ENCODE measurements at places on chromosomes 4 and X.

DNA sequence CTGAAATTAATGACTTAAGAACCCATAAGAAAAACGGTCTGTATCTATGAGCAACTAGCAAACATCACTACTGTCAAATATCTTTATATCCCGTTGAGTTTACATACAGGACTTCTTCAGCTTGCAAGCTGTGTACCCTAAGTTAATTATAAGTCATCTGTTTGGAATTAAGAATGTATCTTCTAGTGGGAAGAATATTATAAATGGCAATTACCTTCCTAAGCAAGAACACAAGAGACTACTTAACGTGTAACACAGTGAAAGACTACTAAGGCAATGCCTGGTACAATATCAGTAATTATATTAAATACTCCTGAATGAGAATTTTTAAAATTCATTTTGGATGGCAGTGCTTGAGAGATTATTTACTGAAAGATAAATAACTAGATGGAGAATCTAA is 58.5 kb downstream of the ADGRA3 start:
- DNase-seq = no peak

DNA sequence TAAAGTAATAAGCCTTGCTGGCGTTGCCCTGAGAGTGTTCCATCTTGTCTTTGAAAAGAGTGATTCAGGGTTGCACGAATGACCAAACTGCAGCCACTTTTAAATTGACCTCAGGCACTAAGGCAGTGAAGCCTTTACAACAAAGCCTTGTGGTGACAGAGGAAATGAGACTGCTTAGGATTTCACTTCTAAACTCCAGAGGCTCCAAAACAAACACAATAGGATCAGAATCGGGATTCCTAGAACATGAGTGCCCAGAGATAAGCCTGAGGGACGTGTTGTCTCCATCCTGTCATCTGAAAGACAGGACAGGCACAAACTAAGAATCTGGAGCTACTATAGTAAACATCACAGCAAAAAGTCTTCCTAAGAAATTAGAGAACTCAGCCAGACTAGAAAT is 405.2 kb downstream of the PPARGC1A start:
- no peak for DNase-seq

GRCh38 chrX:109732017-109732801 is 848 bp downstream of the ACSL4 start:
- no peak for DNase-seq

- DNase-seq = no peak
Observed at GRCh38 chrX:14448406-14448805, 80.9 kb upstream of the GLRA2 start.

Data from sciatic nerve (tissue), 2 donors.